ENCODE measurements at places on chromosomes 7 and 10. TPM values are rescaled to one million over a fixed set of nuclear protein-coding genes. Genes with fewer than 3 reads are reported as not detected.

PVRIG gene
- 34.4 TPM for total RNA-seq

SFRP4 gene
- not detected for total RNA-seq

LRRTM3 gene
- total RNA-seq, result not detected

CXCL12 gene
- not detected for total RNA-seq

GPC2 gene
- total RNA-seq, result 14.2 TPM

SPDYE6 gene
- total RNA-seq, result not detected

DNA sequence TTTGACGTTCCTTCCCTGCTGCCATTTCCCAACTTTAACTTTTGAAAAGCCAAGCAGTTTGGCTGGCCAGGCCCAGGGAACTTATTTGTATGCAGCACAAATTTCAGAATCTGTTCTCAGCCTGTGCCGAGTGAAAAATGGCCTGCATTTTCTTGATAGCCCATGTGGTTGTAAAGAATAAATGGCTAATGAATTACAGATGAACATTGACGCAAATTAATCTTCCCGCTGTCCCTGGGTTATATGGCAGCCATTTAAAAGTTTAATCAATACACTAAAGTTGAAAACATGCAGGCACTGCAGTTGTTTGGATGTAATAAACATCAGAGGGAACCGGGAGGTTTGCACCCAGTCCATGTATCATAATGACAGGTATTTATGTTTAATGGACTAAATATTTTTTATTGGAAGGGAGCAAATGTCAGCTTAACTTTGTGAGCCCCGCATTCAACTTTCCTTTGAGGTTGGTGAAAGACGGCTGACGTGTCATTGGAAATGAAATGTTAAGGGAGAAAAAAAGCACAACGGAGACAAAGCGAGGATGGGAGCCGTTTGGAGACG, 1092.4 kb downstream of the LRMDA start:
- DNase-seq, result no peak

- no peak for DNase-seq
Observed at GRCh38 chr10:19845503-19846368, 29.5 kb downstream of the PLXDC2 start.

- DNase-seq, result no peak
Observed at GRCh38 chr10:12937527-12937926, 64.0 kb downstream of the CCDC3 start.

GRCh38 chr7:141227454-141227853, 153.6 kb downstream of the TMEM178B start:
- no peak for DNase-seq

DNA sequence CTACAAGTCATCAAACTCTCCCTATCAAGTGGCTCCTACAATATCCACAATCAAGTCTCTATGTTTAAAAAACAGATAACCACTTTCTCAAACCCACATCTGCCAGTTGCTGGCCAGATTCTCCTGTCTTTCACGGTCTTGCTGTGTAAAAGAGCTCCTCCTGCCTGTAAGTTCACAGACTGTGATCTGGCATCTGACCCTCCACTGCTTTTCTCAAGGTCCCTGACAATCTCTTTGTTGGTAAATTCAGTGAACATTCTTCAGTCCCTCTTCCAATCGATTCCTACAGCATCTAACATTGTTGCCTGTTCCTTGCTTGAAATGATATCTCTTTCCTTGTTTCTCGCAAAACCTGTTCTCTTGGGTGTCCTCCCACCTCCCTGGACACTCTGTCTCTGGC, 18.5 kb upstream of the LMOD2 start:
- no peak for DNase-seq

- DNase-seq, result no peak
Observed at GRCh38 chr7:76282344-76283253, 19.9 kb upstream of the HSPB1 start.

DNA sequence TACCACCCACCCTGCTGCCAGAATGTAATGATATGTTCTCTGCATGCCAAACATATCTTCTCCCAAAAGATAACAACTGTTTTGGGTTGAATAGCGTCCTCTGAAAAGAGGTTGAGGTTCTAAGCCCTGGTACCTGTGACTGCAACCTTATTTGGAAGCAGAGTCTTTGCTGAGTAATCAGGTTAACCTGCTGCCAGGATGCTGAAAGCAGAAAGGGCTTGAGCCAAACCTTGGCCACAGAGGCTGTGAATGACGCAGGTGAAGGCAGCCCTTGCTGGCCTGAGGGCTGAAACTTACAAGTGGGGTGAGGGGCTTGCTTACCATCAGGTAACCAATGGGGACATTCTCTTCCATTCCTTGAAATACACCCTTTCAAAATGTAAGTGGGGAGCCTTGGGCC, 151.8 kb upstream of the RHEB start:
- DNase-seq, result no peak

Data from activated T-cell treated with anti-CD3 and anti-CD28 coated beads, Interleukin-2, amount 50 U/mL, for 72 hours (primary cell).